GM13977 (cell line): ENCODE measurements at places on chromosomes 5 and 9.

DNA sequence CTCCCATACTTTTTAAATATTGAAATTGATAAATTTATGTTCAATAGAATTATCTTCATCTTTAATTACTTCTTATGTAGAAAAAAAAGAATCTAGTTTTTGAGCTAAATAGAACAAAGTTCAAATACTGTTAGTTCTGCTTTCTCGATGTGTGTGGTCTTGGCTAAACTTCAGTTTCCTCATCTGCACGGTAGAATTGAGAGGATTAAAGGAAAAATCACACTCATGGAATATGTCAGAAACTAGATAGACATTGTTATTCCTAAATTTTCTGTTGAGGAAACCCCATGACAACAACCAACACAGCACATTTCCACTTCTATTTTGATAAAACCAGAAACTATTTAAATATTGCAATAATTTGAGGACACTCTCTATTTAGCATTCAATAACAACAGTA, 100.3 kb downstream of the MUSK start:
- no peak for DNase-seq

DNA sequence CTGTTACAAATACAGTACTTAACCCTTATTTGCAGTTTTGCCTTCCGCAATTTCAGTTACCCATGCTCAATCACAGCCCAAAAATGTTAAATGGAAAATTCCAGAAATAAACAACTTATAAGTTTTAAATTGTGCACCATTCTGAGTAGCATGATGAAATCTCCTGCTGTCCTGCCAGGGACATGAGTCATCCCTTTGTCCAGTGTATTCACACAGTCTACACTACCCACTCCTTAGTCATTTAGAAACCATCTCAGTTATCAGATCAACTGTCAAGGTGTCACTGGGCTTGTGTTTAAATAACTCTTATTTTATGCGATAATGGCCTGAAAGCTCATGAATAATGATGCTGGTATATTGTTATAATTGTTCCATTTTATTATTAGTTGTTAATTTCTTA, 95.8 kb downstream of the PLCXD3 start:
- DNase-seq, result no peak

- DNase-seq, result no peak
These were observed 4.6 kb downstream of the ZNF622 start for GRCh38 chr5:16461026-16461425.

- no peak for DNase-seq
These were observed 257.8 kb upstream of the TARS1 start for GRCh38 chr5:33182986-33183385.

GRCh38 chr5:31993165-31993961, 180.8 kb downstream of the GOLPH3 start:
- peak; percentile 25 for DNase-seq

- DNase-seq, result no peak
These were observed 358.0 kb downstream of the ENC1 start for GRCh38 chr5:74282490-74282889.

DNA sequence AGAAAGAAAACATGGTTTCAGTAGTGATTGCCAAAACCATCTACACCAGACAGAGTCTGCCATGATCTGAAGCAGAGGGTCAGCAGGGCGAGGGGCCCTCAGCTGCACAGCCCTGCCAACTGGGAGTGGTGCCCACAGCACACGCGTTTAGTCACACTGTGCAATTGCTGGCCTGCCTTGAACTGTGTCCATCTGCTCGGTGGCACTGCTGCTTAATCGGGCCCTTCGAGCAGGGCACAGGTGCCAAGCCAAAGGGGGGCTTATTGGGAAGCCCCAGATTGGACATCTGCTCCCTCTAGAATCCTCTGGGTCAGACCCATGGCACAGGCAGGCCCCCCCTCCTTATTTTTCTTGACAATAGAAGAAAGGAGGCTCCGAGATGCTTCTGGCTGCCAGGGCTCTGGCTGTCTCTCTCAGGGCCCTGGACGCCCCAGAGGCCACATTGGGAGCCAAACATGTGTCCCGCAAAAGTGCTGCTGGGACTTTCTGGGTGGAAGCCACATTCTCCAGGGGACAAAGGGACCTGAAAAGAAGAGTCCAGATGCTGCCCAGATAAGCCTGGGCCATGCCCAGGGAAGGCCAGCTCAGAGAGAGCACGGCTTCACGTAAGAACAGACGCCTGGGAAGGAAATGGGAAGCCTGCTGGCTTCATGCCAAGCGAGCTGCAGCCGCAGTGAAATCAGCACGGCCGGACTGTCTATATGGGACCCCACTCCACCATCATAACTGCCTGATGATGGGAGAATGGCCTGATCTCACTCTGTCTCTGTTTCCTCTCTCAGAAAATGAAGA, 349.2 kb downstream of the GADD45G start:
- no peak for DNase-seq

GRCh38 chr5:140821375-140822280, at the start of gene PCDHA5:
Gene PCDHA5 (plus strand): TSS chr5:140821613.
- no peak for DNase-seq

- no peak for DNase-seq
These were observed 93.0 kb upstream of the NIPAL4 start for GRCh38 chr5:157366741-157367674.

GRCh38 chr9:73133022-73133651, 18.5 kb upstream of the ANXA1 start:
- no peak for DNase-seq

DNA sequence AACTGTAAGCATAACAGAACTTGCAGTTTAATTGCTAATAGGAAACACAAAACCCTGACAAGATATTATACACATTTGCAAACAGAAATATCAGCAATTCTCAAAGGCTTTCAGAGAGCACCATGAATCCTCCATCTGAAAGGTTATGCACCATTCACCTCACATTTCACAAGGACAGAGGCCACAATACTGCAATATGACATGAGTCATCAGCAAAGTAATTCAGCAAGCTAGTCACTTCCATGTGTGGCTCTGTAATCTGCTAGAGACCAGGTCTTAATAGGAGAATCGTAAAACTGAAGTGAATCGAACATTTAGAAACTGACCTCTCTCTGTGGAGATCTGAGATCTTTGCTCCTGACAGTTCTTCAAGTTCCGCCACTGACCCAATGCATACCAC, 28.3 kb downstream of the IARS1 start:
- DNase-seq, result no peak

- DNase-seq, result no peak
These were observed 20.4 kb downstream of the UHRF2 start for GRCh38 chr9:6433410-6433809.
